ENCODE measurements at places on chromosomes 13 and 19.

DNA sequence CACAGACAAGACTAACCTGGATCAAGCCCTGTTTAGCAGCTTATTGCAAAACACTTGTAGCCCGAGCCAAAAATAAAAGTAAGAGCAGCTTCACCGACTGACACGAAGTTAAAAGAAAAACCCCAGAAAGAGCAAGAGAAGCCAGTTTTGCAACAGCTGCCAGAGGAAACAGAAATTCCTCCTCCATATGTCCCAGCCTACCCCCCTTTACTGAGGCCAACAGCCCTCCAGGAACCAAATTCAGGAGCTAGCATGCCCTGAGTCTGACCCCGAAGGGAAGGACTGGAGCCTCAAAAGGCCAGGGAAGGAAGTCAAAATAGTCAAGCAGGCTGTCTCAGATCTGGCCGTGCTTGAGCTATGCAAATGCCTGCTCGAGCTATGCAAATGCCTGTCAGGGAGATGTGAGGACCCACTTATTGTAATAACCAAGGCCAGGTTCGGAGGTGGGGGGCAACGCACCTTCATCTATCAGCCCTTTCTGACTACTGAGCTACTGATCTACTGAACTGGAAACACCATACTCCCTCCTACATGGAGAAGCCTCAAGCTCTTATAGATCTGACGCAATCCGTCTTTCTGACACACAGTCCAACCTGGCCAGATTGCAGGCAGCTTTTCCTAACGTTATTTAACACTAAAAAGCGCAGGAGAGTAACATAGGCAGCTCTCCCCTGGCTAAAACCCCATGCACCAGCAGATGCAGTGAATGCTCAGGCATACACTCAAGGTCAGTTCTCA, 6.7 kb downstream of the SIGLEC11 start:
- DNase-seq, result peak; percentile 54

DNA sequence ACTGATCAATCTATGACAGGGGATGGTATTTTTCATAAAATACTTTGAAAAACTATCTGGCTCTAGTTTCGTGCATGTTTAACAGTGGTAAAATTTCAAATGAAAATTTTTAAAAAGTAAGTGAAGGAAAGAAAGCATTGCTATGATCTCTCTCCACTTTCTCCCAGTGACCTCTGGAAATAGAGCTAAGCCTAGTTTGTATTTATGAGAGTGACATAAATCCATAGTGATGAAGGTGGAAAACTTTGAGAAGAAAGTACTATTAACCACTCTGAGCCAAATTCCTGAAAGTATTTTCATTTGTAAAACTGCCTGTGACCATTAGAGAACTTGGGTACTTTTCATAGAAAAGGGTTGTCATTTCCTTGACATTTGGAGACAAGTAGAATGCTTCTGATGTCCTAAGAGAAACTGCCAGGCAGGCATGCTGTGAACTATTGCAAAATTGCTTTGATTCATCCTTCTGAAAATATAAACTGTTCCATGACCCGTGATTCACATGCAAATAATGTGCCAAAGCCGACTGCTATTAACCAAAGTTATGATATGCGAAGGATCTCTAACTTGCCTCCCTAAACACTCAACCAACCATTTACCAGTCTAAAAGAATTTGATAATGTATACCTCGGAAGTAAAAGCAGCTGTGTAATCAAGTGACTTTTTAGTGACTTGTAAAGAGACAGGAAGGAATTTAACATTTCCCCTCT, 133.2 kb downstream of the VWA8 start:
- no peak for DNase-seq

- DNase-seq, result no peak
Observed at GRCh38 chr13:44507639-44508038, 68.5 kb downstream of the TSC22D1 start.

DNA sequence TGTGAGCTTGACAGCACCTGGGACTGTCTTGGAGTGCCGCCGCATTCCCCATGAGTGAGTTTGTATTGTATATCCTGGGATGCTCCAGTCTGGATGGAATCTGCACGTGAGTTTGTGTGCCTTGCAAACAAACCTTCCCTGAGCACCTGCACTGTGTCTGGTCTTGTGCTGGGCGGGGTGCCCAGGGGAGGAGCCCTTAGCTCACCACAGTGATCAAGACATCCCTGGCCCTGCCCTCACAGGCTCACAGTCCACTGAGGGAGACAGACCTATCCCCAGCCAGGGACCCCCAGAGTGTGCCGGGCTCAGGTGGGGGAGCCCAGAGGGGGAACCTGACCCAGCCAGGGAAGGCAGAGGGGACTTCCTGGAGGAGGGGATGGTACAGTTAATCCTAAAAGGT, 1.7 kb upstream of the BCAM start:
- no peak for DNase-seq

DNA sequence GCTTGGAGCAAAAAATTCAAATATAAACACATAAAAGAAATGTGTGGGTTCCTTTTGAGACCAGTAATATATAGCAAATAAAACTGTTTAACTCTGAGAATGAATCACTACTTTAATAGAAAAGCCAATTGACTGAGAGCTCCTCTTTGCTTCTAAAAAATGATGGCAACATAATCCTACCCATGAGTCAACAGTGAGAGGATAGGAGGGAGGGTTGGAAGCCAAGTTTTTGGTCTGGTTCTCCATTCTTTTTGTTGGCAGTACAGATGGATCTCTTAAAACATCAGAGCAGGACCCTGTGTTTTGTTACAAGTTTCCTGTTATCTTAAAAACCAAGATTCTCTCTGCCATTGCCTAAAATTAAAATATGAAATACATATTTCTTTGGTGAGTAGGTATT, 50.0 kb upstream of the POSTN start:
- DNase-seq, result no peak

- DNase-seq, result no peak
Observed at GRCh38 chr13:111239764-111240670, 80.4 kb upstream of the TEX29 start.

- no peak for DNase-seq
Observed at GRCh38 chr13:63297163-63297562, 1881.5 kb upstream of the PCDH20 start.

GRCh38 chr19:5803441-5803751, 1.5 kb upstream of the NRTN start:
- DNase-seq, result no peak

DNA sequence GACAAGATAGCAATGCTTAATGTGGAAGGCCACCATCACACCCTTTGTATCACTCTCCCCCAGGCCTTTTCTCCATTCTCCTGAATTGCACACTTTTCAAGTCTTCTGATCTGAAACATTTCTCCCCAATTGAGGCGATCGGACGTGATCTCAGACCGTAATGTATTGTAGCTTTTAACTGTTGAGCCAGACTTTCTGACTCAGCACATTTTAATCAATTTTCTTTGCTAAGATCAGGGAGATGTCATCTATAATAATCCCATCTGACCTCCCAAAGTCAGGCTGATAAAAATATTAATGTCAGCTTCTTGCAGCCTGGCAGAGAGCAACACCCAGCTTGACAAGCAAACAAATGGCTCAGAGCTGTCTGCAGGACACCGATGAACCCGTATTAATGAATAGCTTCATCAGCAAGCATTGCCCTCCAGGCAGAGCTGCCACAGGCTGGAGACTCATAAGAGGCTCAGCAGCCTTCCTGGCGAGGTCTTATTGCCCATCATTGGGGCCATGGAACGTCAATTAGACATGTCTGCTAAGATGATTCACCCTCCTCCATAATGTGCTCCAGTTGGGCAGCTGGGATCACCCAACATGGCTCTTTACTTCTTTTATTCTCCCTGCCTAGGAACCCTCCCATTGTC, 60.2 kb upstream of the UQCRFS1 start:
- DNase-seq, result no peak

DNA sequence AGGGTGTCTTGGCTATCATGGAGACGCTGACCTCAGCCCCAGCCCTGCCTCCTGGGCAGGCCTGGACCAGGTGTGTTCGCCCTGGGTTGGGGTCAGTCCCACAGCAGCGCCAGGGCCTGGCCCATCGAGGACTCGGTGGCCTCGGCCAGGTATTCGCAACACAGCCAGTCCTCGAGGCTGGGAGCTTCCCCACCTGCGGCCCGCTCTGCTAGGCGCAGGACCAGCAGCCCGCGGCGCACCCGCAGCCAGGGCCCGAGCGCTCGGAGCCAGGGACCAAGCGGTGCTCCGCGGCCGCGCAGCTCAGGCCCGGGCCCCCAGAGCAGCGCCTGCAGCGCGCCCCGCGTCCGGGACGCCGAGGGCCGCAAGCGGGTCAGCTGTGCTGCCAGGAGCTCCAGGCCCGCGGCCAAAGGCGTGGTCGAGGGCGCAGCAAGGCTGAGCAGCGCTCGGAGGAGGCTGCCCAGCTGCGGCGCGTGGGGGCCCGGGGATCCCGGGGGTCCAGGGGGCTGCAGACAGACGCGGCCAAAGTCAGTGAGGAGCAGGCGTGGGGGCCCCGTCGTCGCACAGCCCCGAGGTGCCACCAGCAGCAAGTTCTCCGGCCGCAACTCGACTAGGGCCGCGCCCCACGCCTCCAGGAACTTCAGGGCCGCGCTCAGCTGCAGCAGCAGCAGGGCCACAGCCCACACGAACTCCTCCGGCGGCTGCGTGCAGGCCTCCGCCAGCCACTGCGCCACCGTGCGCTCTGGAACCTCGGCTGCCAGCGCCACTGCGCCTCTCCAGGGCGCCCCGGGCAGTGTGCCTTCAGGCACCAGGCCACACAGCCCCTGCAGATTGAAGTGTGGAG, 6.2 kb downstream of the PEAK3 start:
- no peak for DNase-seq

- DNase-seq, result no peak
Observed at GRCh38 chr19:50759886-50760285, 10.4 kb upstream of the GPR32 start.

DNA sequence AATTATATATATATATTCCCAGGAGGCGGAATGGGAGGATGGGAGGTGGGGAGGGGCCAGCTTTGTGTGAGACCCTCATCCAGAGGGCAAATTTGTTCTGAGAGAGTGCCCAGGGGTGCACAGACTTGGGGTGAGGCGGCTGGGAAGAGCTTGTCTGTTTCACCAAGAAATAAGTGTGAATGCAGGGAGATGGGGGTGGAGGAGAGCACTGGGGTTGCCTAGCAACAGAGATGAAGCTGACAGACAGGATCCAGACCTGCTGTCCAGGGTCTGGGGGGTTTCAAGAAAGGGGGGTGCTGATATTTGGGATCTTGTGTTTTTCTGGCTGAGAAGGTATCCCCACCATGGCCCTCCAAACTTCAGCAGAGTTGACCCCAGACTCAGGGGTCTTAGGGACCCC, 18.6 kb upstream of the TNFAIP8L1 start:
- DNase-seq, result no peak

DNA sequence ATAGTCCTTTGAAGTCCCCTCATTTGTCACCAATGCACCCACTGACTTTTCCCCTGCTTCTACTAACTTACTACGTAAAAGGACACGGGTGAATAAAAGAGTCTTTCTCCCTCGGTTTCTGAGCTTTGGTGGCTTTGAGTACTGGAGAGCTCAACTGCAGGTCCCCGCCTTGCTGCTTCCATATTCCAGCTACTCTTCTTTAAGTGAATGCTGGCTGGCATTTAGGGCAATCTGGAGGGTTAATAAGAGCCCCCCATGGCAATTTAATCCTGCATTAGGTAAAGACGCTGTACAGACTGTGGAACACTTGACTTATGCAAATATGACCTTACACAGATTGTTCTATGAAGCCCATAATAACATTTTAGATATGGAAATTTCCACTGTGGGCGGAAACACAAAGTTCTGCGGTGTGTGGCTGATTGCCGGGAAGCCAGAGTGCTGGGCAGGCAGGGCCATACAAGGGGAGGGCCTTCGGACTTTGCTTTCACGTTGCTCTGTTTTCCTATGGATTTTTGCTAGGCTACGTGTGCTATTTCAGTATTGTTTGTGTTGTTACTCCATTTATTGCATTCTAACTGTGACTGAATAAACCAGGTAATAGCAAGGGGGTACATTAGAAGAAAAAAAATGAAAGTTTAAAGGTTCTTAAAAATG, 97.5 kb downstream of the SLC10A2 start:
- DNase-seq, result no peak

- no peak for DNase-seq
Observed at GRCh38 chr13:101026328-101026727, 351.7 kb upstream of the TMTC4 start.

GRCh38 chr13:38430796-38431195, 81.1 kb downstream of the UFM1 start:
- DNase-seq, result no peak

GRCh38 chr19:31491242-31491641, 142.0 kb upstream of the TSHZ3 start:
- no peak for DNase-seq

DNA sequence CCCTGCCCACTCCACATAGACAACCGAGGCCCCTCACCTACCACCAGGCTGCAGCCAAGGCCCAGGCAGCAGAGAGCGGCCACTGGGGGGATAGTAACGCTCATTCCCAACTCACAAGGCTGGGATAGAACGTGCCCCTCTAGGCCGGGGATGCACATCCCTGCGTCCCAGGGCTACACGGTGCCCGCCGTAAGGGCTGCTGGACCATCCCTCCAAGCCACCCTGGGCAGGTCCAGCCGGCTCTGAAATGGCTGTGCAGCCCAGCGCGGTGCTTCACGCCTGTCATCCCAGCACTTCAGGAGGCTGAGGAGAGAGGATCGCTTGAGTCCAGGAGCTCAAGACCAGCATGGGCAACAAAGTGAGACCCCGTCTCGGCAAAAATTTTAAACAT, 3.2 kb downstream of the REXO1 start:
- no peak for DNase-seq

DNA sequence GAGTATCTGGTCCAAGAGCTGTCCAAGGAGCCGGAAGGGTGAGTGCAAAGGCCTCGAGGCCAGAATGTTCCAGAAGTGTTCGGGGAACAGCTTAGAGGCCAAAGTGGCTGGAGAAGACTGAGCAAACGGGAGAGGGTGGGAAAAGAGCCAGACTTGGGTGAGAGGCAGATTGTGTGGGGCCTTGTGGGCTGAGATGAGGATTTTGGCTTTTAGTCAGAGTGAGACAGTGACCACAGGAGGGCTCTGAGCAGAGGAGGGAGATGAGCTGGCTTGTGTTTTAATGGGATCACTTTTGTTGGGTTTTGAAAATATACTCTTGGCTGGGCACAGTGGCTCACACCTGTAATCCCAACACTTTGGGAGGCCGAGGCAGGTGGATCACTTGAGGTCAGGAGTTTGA, 5.6 kb downstream of the NANOS2 start:
- no peak for DNase-seq

DNA sequence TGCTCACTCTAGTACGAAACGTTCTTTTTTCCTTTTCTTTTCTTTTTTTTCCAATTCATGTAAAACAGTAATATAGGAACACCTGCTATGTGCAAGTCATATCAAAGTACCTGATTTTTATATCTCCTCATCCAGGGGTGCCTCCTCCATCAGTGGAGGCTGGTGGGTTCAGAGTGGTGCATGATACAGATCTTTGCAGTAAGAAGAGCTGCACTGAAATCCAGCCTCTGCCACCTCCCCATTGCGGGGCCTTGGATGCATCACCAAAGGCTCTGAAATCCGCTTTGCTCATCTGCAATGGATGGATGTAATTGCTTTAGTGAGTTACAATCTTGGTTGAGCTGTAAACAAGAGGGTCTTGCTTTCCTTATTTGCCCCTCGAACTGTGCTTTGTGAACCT, 38.3 kb downstream of the GPR12 start:
- DNase-seq, result no peak

- DNase-seq, result no peak
Observed at GRCh38 chr13:30559274-30559673, 58.4 kb upstream of the USPL1 start.

GRCh38 chr13:106712381-106712780, 144.4 kb upstream of the ARGLU1 start:
- DNase-seq, result no peak

- no peak for DNase-seq
Observed at GRCh38 chr19:6362351-6362801, 1.0 kb downstream of the CLPP start.

- no peak for DNase-seq
Observed at GRCh38 chr19:2096034-2096479, at the start of gene MOB3A. Gene MOB3A (minus strand): TSS chr19:2096326. CDS start chr19:2078560, 17,766 bp downstream.
